ENCODE measurements at places on chromosomes 5 and 9.

GRCh38 chr5:52134013-52134650 is 653.6 kb upstream of the ITGA1 start:
- no peak for DNase-seq

DNA sequence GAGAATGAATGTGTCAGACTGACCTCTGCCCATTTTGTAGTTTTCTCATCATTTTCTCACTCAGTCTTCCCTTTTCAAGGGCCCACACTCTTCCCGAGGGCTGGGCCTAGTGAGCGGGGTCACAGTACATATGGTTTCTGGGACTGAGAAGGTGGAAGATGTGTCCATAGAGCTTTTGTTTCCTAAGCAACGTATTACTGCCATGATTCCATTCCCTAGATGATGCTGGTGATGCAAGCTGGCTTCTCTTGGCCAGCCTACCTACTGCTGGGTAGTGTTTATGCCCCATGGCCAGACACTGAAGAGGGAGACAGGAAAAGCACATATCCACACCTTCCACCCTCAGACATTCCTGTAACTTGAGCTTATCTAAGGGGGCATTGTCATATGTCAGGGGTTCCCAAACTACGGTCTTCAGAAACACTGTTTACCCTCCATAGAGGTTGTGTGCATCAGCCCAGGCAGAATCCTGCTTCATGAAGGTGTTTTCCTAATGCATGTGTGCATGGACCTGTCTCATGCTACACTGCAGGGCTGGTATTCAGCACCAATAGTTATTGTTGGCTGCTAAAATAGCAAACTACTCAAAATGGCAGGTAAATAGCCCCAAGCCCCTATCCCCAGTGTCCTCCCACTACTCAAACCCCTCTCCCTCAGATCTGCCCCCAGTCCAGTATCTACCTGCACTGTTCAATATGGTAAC is 9.5 kb downstream of the IRF1 start:
- DNase-seq, result no peak

DNA sequence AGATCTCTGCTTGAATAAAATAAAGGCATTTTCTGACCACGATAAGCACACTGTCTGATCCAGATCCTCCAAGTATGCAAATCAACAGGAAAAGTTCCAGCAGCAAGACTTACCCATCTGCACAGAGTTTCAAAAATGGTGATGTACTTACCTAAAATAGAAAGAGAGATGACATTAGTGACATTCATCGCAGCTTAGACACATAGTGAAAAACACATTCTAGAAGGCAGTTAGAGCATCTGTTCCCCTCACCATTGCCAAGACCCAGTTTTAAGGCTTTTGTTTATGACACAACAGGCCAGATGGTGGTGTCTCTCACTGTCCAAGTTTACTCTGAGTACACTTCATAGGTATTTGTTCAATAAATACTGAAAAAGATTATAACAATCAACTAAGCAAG is 207.7 kb downstream of the PDE4D start:
- DNase-seq, result no peak

DNA sequence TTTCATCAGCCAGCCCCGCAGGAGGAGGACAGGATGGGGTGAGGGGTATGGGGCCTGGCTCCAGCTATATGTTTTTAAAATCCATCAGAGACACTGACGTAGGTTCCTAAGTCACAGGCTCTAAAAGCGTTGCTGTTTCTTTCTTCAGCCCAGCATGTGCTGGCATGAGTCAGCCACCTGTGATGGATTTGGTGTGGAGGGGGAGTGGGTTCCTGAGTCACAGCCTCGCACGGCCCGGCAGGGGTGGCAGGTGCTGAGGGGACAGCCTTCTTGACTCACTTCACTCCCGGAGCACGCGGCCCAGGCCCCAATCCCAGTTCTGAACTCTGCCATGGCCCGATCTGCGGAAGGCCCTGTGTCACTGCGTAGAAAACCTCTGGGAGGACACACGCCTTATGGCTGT is 38.8 kb upstream of the RPL26L1 start:
- DNase-seq, result no peak

DNA sequence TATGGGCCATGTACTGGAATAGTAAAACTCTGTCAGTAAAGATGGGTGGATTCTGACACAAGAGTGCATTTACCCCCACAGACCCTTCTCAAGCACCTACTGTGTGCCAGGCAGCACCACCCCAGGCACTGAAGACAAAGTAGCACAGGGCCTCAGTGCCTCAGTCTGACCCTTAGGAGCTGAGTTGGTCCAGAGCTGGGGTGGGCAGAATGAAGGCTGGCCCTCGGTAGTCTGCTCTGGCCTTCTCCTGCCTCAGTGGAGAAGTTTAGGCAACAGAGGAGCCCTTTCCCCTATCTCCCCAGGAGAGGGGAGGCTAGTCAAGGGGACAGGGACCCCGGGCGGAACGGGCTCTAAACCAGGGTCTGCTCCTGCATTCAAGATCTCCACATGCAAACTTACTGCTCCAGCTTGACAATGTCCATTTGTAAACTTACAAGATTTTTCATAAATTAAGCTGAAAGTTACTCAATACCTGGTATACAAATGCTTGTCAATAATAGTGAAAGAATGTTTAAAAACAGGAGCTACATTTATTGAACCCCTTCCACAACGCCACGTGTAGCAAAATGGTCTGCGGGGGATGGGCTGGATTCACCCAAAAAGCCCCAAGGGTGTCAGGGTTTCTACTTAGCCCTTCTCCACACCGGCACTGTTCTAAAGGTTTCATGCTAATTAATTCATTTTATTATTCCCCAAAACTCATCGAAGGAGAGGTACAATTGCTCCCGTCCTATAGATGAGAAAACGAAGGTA is 1.5 kb downstream of the VDAC1 start:
- DNase-seq, result no peak

DNA sequence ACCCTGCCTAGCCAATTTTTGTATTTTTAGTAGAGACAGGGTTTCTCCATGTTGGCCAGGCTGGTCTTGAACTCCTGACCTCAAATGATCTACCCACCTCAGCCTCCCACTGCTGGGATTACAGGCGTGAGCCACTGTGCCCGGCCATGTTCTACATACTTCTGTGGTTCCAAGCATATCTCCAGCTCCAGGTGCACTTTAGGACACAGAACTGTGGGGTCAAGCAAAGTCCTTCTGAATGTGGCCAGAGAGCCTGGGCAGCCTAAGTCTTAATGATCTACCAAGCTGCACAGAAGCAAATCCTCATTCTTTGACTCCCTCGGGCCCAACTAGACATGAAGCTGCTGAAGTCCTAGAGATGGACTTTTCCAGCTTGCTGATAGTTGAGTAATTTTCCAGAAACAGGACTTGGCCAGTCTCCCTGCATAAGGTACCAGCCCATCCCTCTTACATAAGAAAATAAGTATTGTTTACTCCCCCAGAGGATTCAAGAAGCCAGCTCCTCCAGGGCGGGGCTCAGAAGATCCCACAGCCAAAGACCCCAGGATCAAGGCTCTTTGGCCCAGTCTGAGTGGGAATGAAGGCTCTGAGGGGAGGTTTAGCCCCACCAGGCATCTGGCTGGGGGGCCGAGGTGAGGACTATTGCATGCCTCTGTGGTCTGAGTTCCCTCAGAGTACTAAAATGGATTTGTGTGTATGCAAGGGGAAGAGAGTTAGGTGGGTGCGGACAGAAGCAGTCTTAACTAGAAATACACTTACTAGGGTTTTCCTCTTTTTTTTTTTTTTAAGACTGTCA is 8.7 kb downstream of the CLTB start:
- DNase-seq, result no peak

GRCh38 chr5:19923742-19924141 is 64.3 kb downstream of the CDH18 start:
- no peak for DNase-seq

Measured in right atrium auricular region (tissue), 2 donors.